ENCODE measurements at places on chromosomes 5 and 9.

GRCh38 chr5:110460837-110461236 lies 265.6 kb downstream of the TMEM232 start:
- DNase-seq, result no peak

- DNase-seq, result no peak
These were observed 264.2 kb downstream of the TMEM38B start for GRCh38 chr9:105958587-105958986.

DNA sequence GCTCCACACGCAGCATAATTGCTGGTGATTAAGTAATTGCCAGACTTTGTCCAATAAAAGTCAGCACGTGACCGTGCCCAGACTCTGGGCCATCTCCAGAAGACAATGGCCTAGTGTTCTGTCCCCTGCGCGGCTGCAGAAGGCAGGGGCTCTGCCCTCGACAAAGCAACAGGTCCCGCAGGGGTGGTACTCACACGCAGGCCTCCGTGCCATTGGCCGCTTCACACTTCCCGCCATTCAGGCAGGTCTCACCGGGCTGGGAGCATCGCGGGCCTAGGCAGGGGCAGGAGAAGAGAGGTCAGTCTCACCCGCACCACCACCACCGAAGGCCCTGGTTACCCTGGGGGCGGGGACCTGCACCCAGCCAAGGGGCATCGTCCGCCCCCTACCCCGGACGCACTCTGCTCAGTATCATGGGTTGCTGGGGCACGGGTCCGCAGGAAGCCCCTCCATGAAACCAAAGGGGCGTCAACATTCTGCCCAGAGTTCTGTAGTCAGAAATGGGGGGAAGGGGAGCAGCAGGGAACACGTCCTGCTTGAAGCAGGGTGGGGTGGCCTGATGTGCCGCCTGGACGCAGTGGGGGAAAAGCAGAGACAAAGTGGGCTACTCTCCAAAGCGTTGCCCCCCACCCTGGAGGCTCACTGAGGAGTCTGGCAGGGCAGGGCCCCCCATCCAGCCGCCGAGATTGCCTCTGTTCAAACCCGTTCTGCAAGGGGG lies 1.9 kb downstream of the NOTCH1 start:
- no peak for DNase-seq

DNA sequence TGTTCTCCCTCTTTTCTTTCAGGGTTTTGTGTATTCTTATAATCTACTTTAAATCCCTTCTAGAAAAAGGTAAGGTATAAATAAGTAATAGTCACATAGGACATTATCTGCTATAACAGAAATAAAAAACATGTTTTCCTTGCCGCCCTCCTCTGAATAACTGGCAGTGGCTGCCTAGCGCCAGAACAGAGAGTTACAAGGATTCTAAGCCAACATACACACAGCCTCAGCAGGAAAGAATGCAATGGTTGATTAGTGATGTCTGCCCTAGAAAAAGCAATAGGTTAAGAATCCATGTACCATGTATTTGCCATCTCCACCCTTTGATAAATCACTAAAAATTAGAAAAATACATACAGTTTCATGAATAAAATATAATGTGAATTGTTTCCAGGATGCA lies 4.9 kb downstream of the MED27 start:
- no peak for DNase-seq

DNA sequence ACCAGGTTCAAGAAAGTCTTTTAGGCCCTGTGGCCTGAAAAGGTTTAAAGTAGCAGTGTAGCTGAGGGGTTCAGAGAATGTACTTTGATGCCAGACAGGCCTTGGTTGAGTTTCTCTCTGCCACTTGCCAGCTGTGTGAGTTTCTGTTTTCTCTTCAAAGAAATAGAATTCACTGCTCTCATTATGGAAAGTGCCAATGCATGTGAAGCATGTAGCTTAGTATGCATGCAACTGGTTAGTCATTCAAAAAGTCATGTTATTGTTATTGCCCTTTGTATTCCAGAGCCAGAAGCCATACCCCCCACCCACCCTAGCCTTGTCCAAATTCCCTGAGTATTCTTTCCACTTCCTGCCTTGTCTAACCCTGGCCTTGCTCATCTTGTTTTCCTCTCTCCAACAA lies 101.7 kb downstream of the ADRB2 start:
- DNase-seq, result no peak

- DNase-seq, result no peak
These were observed 53.4 kb downstream of the MAN2A1 start for GRCh38 chr5:109743041-109743531.

Data from stimulated activated CD4-positive, alpha-beta T cell treated with anti-CD3 and anti-CD28 coated beads, Interleukin-15, amount 100 ng/mL, for 48 hours (primary cell).